Skin of body (tissue), 3 donors: ENCODE measurements at places on chromosomes 5 and 9.

GRCh38 chr5:35476036-35476435 lies 141.6 kb upstream of the SPEF2 start:
- peak; percentile 22 for DNase-seq

- peak; percentile 48 for DNase-seq
Measured at GRCh38 chr5:33565324-33565723, 124.6 kb downstream of the TARS1 start.

DNA sequence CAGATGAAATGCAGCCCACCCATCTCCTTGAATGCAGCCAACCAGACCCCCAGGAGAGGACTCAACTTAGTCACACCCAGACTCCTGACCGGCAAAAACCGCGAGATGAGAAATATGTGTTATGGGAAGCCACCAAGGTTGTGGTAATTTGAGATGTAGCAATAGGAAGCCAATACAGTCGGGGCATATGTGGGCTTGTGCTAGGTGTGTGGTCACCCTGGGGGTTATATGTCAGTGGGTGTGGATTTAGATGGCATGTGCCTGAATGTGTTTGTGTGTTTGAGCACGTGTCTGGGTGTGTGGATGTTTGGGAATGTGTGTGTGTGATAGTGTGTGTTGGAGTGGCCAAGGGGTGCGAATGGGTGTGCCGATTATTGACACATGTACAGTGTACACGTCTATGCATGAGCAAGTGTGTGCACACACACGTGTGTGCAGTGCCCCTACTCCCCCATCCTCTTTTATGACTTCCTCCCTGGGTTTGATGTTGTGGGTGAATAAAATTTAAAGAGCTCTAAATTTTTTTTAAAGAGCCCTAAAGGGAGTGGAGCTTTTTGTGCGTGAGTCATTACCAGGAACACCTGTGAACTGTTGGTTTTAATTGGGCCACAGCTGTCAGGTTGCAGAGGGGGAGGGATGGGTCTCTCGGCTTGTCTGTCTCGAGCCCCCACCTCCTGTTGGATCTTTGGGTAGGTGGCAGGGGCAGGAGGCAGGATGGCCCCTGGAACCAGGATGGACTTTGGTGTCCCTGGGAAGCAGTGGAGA lies 86.8 kb downstream of the LHX2 start:
- DNase-seq, result no peak

DNA sequence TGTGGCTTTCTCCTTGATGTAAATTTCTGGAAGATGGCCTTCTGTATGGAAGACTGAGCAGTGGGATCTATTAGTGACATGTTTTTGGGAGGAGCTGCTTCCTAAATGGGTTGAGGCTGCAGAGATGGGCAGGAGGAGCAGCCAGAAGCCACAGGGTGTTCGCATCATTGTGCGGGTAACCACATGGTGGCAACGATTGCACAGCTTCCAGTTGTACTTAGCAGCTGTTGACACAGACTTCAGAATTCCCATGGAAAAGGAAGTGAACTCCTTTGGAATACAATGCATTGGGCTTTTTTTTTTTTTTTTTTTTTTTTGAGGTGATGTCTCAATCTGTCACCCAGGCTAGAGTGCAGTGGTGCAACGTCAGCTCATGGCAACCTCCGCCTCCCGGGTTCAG lies 297.3 kb downstream of the NR3C1 start:
- DNase-seq, result peak; percentile 71

- peak; percentile 31 for DNase-seq
Measured at GRCh38 chr5:53969176-53969730, 341.1 kb downstream of the ARL15 start.

DNA sequence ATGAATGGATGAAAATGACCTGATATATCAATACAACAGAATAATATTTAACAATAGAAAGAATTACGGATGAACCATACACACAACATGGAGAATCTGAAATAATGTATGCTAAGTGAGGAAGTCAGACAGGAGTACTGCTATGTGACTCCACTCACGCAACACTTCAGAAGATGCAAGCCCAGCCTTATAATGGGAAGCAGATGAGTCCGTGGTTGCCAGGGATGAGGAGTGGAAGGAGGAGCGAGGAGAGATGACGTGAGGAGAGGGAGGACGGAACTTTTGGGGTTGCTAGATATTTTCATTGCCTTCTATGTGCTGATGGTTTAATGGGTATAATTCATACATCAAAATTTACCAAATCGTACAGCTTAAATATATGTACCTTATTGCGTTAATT lies 55.4 kb upstream of the ERCC6L2 start:
- DNase-seq, result peak; percentile 59

DNA sequence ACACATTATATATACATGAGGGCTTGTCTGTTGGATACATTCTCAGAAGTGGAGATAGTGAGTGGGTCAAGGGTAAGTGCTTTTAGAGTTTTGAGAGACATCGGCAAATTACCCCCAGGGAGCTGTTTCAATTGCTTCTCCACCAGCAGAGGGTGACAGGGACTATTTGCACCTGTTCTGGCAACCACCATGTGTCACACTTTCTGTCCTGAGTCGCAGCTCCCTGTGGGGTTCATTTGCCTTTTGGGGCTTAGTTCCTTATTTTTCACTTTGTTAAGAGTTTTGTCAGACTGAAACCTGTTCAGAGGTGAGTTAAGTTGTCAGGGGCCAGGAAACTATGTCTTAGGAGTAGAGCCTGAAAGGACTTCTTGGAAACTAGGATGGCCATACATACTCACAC lies 20.1 kb upstream of the SLC36A1 start:
- no peak for DNase-seq

DNA sequence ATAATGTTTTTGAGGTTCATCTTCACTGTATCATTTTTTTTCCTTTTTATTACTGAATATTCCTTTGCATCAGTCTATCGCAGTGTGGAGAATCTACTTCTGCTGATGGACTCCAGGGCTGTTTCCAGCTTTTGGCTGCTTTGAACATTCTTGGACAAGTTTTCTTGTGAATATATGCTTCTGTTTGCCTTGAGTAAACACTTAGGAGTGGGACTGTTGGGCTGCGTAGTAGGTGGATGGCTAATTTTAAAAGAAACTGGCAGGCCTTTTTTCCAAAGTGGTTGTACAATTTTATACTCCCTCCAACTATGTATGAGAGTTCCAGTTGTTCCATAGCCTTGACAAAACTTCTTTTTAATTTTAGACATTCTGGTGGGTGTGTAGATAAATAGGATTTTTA lies 102.4 kb downstream of the WDR41 start:
- no peak for DNase-seq

- DNase-seq, result no peak
Measured at GRCh38 chr9:124423591-124423990, 8.3 kb upstream of the PSMB7 start.

- DNase-seq, result no peak
Measured at GRCh38 chr5:87061046-87061445, 206.6 kb upstream of the RASA1 start.

DNA sequence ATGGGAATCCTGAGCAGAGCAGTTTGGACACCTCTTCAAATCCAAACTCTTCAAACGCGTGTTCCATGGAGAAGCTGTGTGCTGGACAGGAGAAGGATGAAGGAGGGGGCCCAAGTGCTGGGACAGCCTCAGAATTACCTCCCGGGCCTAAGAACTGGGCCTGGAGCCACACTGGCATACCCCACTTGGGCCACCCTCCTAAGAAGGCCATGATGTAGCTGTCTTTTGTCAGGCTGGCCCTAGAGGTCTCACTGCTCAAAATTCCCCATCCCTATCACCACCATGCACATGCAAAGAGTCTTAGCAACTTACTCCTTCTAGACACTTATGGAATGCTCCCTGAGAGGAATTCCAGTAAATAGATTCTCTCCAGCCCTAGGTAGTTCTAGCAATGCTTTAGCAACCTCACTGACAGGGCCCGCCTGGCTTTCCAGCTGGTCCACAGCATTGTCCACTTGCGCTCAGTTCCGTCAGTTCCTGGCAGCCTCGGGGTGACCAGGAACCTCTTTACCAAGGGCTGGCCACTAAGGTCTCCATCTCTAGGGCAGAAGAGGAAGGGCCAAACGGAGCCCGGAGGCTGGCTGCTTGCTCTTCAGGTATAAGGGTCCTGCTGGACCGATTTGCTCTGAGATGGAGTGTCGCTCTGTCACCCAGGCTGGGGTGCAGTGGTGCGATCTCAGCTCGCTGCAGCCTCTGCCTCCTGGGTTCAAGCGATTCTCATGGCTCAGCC lies 75.3 kb downstream of the RGS3 start:
- no peak for DNase-seq

- DNase-seq, result no peak
Measured at GRCh38 chr5:176723440-176723839, 76.2 kb downstream of the TSPAN17 start.

DNA sequence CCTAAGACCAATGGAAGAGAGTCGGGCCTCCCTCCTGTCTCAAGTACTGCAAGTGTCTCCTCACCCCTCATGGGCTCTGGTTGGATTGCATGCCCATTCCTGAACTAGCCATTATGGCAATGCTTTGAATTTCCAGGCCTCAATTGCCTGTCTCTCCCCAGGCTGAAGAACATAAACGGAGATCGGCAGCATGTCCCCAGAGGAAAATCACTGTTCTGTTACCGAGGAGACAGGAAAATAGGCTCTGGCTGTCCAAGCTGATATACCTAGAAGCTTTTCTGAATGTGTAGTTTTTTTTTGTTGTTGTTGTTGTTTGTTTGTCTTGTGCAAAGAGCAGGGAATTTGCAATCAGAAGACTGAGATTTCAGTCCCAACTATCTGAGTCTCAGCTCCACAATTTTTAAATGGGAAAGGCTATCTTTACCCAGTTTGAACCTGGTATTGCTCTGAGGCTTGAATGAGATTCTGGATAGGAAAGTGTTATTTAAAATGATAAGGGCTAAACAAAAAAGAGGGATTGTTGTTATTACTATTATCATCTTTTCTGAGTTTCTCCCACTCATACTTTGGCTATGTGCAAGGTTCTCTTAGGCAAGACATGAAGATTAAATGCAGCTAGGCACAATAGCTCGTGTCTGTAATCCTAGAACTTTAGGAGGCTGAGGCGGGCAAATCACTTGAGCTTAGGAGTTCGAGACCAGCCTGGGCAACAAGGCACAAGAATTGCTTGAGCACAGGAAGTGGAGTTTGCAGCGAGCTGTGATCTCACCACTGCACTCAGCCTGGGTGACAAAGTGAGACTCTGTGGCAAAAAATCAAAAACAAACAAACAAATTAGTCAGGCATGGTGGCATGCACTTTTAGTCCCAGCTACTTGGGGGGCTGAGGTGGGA lies 77.2 kb upstream of the KLF9 start:
- DNase-seq, result no peak

- no peak for DNase-seq
Measured at GRCh38 chr5:170614065-170614490, 110.3 kb downstream of the KCNIP1 start.

DNA sequence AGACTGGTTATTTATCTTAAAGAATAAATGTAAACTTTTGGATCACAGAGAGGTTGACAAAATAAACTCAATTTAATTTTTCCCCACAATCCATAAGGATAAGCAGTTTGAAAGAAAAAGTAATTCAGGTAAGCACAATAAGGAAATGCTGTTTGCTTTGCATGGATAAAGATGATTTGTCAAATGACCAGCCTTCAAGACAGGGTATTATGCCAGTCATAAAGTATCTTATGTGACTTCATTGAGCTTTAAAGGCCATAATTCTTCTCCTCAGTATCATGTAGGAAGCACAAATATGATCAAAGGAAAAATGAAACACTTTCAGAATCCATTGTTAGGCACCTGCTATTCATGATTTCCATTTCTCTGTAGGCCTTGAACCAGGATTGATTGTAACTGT lies 180.7 kb upstream of the PPP1R2B start:
- no peak for DNase-seq

DNA sequence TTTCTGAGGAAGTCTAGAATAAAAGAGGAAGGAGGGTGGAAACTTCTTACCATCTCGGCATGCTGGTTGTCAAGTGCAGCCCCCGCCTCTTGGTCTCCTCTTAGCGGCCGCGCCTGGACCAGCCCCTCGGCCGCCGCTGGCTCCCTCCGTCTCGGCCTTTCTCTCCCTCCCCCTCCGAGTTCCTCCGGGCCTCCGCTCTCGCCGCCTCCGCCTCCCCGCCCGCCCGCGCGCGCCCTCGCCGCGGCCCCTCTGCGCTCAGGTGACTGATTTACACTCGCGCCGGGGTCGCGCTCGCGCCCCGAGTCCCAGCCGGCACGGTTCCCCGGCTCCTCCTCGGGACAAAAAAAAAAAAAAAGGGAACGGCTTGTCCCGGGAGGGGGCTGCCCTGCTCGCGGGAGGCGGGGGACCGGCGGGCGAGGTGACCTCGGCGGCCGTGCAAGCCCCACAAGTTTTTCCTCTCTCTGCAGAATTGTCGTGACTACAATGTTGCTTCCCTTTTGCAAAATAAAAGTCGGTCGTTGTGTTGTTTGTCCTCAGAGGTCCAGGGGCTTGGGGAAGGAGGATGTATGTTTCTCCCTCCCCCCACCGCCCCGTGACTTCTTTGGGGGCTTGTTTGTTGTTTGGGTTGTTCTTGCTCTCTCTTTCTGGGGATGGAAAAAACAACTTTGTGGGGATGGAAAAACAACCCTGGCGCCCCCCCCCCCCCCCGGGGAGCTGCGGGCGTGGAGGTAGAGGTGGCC lies at the start of gene BNC2:
BNC2 (minus strand) TSS at position 75 of the 740 bp plus-strand sequence; CDS start at position 53, 22 bp downstream.
- DNase-seq, result peak; percentile 48

GRCh38 chr9:95736370-95736769 lies 139.1 kb upstream of the ERCC6L2 start:
- no peak for DNase-seq

DNA sequence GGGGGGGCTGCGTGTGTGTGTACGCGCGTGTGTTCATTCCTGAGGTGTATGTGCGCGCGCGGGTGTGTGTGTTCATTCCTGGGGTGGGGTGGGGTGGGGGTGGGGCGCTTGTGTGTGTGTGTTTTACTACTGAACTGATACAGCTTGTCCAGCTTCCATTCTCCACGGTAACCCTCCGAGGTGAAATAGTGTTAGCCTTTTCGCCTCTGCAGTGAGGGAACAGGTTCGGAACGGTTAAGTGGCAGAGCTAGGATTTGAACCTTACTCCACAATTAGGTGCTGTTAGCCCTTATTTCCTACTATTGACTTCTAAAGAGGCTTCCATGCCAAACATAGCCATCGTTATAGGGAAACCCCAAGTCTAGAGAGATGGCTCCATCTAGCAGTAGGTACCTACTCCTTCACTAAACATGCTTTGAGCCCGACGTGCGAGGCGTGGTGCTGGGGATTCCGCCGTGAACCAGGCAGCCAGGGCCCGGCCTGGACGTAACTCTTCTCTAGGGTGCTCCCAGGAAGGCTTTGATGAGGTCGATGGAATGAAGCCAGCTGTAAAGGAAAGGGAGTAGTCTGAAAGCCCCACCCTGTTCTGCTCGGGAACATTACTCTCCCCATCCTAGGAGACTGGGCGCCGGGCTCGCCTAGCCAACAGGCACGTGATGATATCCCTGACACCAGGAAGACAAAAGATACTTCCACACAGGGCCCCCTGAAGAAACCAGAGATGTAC lies 782 bp upstream of the SKP1 start:
- peak; percentile 64 for DNase-seq

DNA sequence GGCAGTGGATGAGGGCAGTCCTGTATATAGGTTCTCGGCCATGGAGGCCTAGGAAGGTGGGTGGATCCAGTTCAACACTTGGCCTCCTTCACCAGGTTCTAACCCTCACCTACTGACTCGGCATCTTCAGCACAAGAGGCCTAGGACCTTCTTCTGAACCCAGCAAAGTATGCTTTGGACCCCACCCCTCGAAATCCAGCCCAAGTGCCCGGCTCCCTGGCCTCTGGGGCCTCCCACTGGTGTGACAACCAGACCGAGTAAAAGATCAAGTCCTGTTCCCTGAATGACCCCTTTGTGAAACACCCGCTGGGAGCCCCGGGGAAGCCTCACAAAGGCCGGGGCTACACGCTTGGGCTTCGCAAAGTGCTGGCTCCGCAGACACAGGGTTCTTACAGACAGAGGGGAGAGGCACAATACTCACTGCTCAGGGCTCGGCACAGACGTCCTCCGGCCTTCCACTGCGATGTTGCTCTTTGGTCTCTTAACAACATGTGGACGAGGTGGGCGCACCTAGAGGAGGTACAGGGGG lies 47.0 kb downstream of the CRB2 start:
- no peak for DNase-seq
